ENCODE measurements at places on chromosomes 13 and 19. TPM values are rescaled to one million over a fixed set of nuclear protein-coding genes. Genes with fewer than 3 reads are reported as not detected.
A peak's percentile ranks its signal among the peaks of the same experiment; 100 is the strongest.

DNA sequence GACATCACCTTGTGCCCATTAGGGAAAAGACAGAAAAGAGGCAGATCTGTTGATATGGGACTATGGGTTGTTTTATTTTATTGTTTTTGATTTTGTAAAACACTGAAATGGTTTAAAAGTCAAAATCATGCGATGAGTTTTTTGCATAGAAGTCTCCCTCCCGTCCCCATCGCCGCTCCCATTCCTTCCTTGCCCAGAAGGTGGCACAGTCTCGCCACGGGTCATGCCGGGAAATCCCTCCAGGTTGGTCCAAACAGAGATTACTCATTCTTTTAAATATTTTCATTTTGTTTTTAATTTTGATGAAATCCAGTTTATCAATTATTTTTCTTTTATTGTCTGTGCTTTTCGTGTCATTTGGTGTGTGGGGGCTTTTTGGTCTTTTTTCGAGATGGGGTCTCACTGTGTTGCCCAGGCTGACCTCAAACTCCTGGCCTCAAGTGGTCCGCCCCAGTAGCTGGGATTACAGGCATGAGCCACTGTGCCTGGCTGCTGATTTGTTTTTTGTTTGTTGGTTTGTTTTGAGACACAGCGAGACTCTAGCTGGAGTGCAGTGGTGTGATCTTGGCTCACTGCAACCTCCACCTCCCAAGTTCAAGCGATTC, 9.2 kb downstream of the PGPEP1 start:
- peak; percentile 46 for DNase-seq

DNA sequence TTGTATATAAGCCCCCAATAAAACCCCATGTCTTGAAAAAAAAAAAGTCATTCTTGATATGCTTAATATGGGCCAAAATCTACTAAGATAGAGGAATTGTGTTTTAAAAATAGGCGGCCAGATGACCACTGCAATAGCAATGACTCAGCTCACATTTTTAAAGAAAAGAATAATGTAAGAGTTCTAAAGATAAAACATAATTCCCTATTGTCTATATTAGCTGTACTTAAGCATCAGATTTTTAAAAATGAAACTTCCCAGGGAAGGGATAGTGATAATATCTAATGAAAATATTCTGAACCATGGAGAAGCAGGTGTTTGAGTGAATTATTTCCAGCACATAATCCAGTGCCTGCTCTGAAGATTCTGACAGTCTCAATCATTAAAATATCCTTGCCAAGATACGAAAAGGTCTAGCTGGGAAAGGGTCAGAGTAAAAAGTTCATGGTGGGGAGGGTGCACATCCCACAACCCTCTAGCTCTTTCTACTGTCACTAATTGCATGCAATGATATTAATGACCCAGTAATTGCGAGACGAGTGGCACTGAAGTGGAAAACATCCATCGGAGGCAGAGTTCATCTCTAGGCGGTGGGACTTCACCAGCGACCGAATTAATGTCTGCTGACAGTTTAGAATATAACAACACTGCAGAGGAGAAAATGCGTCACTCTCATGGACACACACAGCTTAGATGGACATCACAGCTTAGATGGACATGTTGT, 31.6 kb downstream of the EFNB2 start:
- no peak for DNase-seq

GRCh38 chr19:58498316-58499020, 13.3 kb downstream of the SLC27A5 start:
- no peak for DNase-seq

Gene CABP5
- total RNA-seq = not detected

- no peak for DNase-seq
These were observed 463.0 kb downstream of the TSHZ3 start for GRCh38 chr19:30886222-30886621.

GRCh38 chr19:44113784-44114390, 688 bp downstream of the ZNF225 start:
- peak; percentile 11 for DNase-seq

GRCh38 chr19:5313307-5313706, 27.3 kb downstream of the PTPRS start:
- DNase-seq = no peak

- DNase-seq = no peak
These were observed 102.1 kb upstream of the FNDC3A start for GRCh38 chr13:48873587-48873986.

DNA sequence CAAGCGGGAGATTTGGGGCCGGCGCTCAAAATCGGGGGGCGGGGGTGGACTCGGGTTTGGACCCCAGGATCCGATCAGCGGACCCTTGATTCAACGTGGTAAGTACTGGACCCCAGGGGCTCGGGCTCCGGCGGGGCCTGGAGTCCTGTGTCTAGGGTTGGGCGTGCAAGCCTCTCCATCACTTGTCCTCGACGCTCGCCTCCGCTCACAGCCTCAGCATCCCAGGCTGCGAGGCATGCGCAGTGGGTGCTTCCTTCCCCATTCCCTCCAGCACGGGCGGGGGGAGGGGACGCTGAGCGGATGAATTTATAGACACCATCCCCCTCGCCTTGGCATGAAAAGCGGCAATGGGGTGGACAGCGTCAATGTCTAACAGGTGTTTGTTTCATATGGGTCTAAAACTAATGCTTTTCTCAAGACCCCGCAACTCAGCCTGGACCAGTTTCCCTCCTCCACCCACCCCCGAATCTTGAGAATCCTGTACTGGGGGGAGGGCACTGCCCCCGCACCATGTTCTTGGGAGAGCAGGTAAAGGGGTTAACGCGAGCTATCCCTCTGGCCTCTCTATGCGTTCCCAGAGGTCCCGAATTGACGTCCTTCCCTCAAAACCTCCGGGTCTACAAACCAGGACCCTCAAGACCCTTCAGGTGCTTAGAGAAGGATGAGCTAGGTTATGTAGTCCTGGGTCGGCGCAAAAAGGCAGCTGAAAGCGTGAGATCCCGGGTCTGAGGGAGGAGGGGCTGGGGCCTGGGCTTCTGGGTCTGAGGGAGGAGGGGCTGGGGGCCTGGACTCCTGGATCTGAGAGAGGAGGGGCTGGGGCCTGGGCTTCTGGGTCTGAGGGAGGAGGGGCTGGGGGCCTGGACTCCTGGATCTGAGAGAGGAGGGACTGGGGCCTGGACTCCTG, 579 bp downstream of the CPT1C start:
- no peak for DNase-seq

DNA sequence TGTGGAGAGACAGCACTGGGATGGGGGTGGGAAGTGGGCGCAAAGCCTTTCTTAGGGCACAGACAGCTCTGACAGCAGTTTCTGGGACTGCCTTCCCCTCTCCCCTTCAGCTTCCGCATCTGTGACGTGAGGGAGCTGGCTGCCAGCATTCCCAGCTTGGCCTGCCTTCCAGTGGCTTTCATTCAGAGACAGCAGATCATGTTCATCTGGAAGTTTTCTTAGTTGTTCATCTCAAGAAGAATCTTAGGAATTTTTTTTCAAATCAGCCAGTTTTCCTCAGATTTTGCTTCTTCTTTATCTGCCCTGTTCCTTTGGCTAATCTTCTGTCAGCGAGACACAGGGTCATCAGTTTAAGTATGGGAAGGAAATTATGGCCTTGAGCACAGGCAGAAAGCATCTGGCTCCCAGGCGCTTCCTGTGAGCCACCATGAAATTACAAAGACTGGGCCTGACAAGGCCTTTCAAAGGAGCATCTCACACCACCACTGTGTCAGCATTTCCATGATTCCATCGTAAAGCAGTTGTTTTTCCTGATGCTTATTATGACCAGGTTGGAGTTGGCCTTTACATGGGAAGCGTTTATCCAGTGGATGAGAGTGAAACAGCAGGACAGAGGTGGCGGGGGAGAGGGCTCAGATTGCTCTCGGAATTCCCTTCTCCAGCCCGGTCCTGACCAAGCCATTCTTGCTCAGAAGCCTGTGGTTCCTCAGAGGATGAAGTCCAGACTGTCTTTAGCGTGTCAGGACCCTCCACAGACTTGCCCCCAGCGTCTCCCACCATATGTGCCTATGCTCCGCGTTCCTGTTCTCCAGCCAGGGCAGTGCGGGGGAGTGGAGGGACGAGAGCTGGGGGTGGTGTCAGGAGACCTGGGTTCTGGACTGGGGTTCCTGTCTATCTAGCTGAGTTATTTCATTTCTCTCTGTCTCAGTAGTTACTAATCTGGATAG, 43.6 kb downstream of the ARHGAP35 start:
- DNase-seq = no peak

- DNase-seq = no peak
These were observed 62.1 kb upstream of the FREM2 start for GRCh38 chr13:38624822-38625221.

GRCh38 chr19:4589579-4590410, 30.3 kb upstream of the SEMA6B start:
- no peak for DNase-seq

DNA sequence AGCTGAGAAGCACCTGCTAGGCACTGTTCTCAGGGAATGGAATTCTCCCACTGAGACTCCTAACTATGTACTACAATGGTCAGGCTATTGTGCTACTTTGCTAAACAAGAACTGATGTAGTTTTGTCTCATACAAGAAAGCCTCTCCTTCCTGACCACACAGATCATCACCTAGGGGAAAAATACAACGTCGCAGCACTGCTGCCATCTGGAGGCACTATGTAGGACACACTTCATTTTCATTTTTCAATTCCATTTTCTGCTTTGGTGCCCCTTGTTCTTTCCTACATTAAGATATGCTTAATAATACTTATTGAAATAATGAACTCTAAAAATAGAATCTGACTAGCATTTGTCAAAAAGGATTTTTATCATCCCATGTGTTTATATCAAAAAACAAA, 21.1 kb downstream of the PROSER1 start:
- peak; percentile 13 for DNase-seq

Gene GRK1
- total RNA-seq = not detected

Gene BORCS8
- 22.0 TPM for total RNA-seq

GRCh38 chr13:79003989-79004898, 345.3 kb upstream of the OBI1 start:
- DNase-seq = no peak

Gene UBE2L5
- not detected for total RNA-seq
